ENCODE measurements at places on chromosomes 7 and 10. TPM values are rescaled to one million over a fixed set of nuclear protein-coding genes. Genes with fewer than 3 reads are reported as not detected.

Gene SPDYE16
- total RNA-seq: not detected

DNA sequence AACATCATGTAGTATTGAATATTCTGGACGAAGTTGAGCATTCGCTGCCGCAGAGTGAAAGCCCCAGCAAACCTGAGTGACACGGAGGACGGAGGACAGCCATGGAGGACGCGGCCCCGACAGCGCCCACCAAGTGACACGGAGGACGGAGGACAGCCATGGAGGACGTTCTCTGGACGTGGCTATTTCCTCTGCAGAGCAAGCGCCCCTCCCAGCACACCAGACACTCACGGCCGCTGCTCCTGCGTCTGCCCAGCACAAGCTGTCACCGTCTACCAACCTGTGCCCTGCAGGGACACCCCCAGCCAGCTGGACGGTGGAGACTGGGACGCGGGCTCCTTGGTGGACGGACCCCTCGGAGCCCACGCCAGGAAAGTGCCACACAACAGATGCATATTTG lies 7.3 kb upstream of the ADAM8 start:
- DNase-seq: no peak

DNA sequence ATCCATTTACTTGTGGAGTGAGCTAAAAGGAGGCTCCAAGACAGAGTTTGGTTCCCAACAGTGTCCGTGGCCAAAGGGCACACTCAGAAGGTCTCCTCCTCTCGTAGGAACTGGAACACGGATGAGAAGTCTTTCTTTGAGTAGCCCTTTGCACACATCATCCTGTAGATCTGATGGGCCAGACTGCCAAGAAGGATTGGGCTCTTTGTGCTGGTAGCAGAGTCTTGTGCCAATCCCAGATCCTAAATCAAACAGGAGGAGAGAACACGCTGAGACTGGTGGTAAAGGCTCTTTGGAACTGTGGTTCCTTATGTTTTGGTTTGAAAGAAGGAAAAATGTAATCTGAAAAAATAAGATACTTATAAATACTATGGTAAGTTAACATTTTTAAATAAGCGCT lies 136.6 kb downstream of the HIBADH start:
- no peak for DNase-seq

GRCh38 chr10:133312769-133313145 lies 4.0 kb downstream of the ZNF511 start:
- no peak for DNase-seq

Gene CALCR
- 0.17 TPM for total RNA-seq

DNA sequence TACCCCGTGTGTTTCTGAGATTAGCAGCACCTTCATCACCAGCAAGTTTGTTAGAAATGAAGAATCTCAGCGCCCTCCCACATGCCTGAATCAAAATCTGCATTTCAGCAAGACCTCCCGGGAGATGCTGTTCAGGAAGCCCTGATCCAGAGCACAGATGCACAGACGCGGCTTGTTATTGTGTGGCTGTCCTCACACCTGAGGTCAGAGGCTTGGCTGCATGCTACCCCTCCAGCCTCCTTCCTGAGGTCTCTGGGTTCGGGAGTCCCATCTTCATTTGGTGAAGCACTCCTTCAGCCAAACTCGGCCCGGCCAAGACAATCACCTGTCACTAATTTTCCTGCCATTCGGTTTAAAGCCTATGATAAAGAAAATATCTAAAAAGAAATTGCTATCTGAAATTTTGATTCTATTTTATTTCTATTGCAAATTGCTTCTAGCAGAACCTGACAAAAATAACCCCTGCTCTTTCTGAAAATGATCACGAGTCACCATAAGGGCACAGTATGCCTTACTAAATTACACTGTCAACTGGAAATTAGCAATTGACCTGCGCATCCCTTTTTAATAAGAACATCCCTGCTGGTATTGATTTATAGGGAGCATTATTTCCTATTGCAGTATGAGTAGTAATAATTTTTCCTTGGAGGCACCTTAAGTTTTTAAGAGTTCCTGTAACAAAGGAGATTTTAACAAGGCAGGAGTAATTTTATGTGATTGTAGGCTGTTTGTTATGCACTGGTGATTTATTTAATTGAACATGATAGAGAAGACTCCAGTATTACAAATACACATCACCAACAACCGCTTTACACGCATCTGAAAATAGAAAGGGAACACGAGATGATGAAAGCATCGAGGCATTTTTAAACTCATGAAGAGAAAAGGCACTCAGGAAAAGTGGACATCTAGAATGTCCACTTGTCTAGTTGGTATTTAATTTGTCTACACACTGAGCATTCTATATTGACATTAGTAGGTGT lies 49.5 kb downstream of the VSTM2A start:
- DNase-seq: no peak

- DNase-seq: no peak
Measured at GRCh38 chr10:124035928-124036558, 57.4 kb downstream of the CHST15 start.

Gene ANK3
- 65.7 TPM for total RNA-seq

Gene SEMA3C
- total RNA-seq: 9.2 TPM

GRCh38 chr7:159119851-159120539 lies 24.7 kb downstream of the VIPR2 start:
- no peak for DNase-seq

DNA sequence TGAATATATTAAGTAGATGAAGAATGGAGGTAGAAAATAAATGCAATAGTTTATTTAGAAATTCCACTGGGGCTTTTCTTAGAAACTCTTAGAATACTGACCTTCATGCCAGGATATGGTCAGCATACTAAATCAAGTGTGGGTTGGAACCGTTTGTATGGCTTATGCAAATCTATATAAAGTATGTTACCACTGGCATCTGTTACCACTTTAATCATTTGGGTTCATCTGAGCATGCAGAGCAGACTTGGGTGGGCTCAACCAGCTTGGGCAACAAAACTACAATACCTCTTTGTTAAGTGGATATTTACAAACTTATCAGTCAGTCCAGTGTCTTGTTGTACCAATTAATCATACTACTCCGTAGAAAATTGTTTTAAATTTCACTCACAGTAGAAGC lies 125.8 kb downstream of the CRPPA start:
- DNase-seq: no peak

- no peak for DNase-seq
Measured at GRCh38 chr10:88608052-88608732, 21.6 kb downstream of the LIPJ start.

DNA sequence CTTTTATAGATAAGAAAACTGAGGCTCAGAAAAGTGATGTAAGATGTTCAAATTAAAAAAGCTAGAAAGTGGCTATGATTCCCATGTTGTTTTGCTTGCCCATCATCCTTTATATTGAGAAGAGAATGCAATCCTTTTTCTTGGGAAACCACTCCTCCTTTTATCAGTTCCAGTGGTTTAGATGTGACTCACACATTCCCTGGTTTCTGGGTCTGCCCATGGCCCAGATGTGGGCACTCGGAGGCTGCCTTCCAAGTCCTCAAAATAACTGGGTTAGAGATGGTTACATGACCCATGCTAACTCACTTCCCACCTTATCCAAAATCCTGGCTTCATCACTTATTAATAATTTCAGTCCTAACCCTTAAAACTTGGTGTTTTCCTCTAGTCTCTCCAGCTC lies 550.0 kb downstream of the MDFIC start:
- DNase-seq: no peak

Gene NACAD
- not detected for total RNA-seq

DNA sequence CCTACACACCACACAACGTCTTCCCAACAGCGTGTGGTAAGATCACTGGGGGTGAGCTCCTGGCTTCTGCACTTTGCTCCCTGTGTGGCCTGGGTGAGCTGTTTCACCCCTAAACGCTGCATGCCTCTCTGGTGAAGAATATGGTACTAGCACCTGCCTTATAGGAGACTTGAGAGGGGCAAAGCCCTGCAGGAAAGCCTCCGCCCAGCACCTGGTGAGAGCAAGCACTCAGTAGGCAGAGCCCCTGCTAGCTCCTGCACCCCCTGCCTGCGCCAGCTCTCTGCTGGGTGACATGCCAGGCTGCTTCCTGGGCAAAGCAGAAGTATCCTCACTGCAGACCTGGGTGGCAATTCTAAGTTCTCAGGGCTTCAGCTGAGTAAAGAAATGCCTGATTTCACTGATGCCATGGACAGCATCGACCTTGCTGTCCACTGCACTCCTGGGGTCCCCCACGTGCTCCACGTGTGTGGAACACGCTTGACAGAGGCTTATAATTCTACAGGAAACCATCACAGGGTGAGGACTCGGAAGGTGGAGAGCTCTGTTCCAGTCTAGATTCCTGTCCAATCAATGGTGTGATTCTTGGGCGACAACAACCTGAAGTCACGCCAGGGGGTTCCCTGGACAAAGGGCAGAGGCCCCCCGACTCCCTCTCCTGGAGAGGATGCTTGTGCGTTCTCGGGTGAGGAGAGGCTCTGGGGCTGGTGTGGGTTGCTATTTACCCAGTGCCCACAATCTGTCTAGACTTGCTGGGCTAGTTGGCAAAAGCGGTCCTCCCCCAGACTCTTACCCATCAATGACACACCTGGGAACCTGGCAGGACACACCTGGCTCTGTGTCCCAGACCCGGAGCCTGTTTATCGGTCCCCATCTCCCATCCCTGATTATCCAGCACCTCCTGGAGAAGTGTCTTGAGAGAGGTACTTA lies 5.0 kb upstream of the CALML5 start:
- no peak for DNase-seq

- no peak for DNase-seq
Measured at GRCh38 chr7:112940314-112940732, 146.3 kb downstream of the GPR85 start.

DNA sequence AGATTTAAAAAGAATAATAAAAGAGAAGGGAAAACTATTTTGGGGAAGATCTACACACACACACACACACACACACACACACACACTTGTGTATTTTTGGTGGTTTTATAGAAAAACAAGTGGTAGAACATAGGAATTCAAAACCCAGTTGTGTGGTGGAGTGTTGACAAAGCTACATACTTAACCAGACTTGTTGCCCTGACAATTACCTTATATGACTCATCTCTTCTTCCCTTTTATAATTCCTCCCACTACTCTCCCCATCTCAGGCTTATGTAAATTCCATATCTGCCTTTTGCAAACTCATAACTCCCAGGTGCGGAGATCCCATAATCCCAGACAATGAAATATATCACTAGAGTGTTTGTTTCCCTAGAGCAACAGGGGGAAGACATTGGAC lies 873.7 kb downstream of the NXPH1 start:
- DNase-seq: no peak

DNA sequence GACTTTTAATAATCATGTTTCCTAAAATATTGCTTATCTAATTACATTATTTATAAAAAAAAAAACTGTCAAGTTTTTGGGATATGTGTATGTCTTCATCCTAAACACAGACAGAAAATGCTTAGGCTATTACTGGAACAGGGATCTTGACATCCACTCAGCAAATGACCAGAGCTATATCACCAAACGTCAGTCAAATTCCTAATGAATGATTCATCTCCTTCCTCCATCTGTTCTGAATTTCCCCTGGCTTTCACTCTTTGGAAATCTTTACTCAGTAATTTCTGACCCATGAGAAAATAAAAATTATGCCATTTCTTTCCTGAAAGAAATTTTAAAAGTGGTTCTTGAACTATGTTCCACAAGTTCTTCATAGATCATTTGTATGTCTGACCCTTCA lies 552.4 kb upstream of the KCND2 start:
- peak; percentile 61 for DNase-seq

Gene WDR91
- total RNA-seq: 2.5 TPM

GRCh38 chr7:143117395-143117794 lies 14.5 kb upstream of the PIP start:
- DNase-seq: no peak

DNA sequence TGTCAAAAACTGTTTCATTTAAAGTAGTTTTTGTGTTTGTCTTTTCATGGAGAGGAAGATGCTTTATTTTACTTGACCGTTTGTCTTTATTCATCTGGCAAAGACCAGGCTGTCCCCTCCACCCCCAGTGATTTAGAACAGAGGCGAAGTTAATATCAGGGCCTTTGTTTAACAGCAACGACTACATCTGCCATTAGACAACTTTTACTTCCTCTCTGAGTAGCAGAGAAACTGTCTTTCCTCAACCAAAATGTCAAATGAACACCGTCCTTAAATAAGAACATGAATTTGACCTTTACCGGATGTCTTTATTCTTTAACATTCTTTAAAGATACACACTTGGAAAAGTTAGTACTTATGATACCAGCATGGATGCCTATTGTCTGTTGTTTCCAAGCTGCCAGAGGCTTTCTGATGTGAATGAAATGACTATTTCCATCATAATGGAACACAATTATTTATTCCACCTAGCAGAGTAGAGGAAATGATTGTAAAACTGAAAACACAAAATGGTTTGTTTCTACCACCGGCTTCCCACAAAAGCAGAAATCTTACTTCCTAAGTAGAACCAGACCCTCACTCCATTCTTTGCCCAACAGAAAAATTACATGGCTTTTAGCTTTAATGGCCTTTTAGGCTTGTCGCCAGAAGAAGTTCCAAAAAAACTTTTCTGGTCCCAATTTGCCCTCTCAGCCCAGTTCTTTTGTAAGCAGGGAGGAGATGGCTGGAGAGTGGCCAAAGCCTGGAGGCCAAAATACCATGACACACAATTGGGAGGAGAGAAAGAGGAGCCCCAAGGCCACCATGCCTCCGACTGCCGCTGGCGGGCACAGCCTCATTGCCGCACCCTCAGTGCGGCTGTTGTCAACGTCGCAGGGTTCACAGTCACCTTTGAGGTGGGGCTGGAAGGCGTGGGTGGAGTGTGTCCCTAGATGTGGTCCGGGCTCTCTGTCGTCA lies 168.5 kb downstream of the TEX36 start:
- DNase-seq: no peak

Gene PRLHR
- total RNA-seq: not detected

Gene NUTM2E
- total RNA-seq: not detected

DNA sequence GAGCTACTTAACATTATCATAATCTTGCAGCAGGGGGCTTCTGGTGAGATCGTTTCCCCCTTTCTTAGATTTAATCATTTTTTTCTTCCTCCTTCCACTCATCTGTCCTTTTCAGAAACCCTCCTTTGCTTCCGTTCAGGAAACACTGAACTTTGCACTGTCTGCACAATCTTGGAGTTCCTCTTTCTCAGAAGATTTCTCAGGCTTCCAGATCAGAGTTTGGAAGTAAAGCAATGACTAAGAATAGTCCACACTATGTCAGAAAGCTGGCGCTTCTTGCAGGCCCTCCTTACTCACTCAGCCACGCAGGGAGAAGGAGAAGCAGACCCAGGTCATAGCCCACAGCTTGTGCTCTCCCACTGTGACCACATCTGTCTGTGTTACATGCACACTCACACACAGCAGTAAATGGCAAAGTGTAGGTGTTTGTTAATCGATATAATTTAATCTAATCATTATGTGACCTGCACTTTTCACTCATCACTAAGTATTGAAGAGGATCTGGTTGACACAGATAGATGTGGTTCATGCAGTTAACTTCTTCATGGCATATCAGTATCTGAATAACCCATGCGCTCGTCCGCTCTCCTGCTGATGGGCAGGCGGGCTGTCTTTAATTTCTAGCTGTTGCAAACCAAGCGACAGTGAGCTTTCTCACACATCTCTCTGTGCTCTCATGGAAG lies 30.2 kb downstream of the ALOX5 start:
- no peak for DNase-seq

GRCh38 chr7:22808140-22808539 lies 14.5 kb downstream of the TOMM7 start:
- no peak for DNase-seq

- no peak for DNase-seq
Measured at GRCh38 chr7:25931156-25931555, 220.8 kb upstream of the NFE2L3 start.

Gene ACSM6
- total RNA-seq: not detected

Measured in NCI-H460 (cell line).